Cerebellum (tissue), 4 donors: ENCODE measurements at places on chromosomes 3 and 15.

DNA sequence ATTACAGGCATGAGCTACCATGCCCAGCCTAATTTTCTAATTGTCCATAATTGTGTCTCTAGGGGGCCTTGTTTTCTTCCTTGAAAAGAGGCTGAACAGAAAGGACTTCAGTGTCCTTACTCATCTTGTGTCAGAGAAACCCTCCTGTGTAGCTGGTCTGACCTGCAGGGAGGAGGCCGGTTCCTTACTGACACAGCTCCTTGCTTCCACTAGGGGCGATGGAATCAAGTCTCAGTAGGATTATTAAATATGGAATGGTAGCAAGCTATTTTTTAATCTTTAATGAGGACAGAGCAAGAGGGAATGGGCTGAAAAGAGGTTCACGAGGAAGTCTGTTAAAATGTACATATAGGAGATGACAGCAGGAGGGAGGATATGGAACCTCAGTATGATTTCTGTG lies 8.6 kb downstream of the LPCAT4 start:
- peak; percentile 51 for DNase-seq

- DNase-seq, result peak; percentile 2
Measured at GRCh38 chr3:101195951-101196713, 124.2 kb downstream of the IMPG2 start.

DNA sequence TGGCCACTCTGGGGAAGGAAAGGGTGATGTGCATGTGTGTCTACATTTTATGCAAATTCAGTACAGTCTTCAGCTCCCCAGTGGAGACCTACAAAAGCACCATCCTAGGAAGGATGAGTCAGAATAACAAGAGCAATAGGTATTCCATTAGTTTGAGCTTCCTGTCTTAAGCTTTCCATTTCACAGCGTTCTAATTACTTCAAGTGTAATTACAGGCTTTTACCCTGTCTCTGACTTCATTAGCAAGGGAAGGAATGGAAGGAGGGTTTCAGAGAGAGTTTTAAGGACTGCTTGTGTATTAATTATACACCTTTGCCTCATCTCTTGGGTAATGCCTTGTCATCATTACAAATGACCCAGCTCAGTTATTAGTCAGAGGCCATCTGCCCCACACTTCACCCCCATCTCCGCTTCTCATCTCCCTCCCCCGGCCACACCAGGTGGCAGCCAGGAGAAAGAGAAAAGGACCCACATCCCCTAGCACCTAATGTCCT lies 202.8 kb upstream of the MRPL3 start:
- DNase-seq, result no peak

DNA sequence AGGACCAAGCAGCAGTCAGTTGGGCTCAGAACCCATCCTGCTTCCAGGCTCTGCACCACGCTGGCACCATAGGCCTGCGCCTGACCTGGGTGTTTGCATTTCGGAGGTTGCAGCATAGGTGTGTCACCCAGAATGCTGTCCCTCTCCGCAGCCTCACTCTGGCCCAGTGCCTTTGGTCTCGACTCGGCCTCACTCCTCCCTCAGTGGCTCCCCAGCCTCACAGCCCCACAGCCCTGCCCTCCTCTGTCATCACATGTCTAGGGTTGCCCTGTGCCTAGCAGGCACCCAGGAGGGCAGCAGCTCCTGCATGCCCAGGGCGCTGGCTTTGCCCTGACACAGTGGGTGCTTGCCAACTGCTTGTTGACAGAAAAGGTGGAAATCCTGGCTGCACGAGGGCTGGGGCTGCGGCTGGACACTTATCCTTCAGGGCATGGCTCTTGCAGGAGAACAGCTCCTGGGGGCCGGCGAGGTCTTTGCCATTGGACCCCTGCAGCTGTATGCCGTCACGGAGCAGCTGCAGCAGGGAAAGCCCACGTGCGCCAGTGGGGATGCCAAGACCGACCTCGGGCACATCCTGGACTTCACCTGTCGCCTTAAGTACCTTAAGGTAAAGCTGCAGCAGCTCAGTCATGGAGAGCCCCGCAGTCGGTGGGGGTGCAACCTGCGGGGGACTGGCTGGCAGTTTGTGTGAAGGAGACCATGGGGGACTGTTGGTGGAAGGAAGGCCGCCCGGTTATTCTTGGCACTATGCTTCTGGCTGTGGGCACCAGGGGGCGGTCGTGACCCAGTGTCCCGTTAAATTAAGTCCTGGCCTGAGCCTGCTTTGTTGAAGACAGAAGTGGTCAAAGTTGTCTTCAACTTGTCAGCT lies 16.2 kb downstream of the NISCH start:
- peak; percentile 62 for DNase-seq

- DNase-seq, result no peak
Measured at GRCh38 chr3:117398141-117398899, 688.7 kb downstream of the TUSC7 start.

DNA sequence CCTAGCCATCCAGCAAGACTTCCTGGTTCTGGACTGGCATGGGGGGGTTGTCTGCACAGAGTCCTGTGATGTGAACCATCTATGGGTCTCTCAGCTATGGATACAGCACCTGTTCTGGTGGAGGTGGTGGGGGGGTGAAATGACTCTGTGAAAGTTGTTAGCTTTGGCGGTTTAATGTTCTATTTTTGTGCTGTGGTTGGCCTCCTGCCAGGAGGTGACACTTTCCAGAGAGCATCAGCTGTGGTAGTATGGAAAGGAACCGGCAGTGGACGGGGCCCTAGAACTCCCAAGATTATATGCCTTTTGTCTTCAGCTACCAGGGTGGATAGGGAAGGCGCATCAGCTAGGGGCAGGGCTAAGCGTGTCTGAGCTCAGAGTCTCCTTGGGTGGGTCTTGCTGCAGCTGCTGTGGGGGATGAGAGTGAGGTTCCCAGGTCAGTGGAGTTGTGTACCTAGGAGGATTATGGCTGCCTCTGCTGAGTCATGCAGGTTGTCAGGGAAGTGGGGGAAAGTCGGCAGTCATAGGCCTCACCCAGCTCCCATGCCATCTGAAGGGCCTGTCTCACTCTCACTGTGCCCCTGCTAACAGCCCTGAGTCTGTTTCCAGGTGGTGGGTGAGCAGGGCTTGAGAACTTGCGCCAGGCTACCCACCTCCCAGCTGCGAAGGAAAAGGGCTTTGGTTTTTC lies 7.1 kb upstream of the LARS2 start:
- no peak for DNase-seq

DNA sequence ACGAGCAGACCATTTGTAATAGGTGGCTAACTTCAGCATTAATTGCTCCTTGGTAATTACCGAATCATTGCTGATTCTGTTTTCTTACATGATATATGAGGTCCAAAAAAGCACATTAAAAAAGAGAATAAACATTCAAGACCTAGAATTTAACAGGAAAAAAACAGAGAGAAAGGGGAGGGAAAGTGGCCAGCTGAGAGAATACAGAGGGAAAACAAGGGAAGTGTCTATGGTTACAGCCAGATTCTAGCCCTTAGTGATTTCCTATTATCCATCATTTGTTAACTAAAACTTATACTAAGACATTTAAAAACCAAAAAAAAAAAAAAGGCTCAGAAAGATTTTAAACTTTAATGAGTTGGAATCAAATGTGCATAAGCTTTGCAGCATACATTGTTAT lies 168.7 kb downstream of the LRTM1 start:
- DNase-seq, result no peak

DNA sequence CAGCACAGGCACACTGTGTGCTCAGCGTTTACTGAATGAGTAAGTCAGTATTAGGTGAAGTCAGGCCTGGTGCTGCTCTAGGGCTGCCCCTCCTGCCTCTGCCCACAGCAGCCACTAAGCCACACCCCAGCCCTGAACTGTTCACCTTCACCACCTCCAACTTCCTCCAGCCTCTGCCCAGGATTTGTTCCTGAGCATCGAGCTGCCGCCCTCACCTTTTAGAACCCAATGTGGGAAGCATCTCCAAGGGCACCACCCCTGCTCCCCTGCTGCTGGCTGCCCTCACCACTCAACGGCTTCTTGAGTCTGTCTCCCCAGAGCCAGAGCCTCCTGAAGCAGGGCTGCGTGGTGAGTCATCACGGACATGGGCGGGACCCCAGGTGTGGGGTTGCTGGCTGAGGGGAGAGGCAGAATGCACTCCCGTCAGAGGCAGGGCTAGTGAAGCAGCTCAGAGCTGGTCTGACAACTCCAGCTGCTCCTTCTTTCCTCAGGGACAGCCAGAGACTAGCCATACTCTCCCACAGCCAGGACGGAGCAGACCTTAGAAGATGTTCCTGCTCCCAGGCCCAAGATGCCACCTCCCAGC lies 5.8 kb downstream of the HYAL2 start:
- DNase-seq, result no peak

DNA sequence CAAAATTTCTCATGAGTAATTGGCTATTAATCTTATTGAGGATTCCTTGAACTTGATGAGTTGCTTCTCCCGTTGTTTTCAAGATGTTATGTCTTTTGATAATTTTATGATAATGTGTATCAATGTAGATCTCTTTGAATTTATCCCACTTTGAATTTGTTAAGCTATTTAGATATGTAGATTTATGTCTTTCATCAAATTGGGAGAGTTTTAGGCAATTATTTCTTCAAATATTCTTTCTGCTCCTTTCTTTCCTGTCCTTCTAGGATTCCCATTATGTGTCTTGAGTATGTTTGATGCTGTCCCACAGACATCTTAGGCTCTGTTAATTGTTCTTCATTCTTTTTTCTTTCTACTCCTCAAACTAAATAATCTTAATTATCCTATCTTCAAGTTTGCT lies 68.1 kb upstream of the FGD5 start:
- no peak for DNase-seq

DNA sequence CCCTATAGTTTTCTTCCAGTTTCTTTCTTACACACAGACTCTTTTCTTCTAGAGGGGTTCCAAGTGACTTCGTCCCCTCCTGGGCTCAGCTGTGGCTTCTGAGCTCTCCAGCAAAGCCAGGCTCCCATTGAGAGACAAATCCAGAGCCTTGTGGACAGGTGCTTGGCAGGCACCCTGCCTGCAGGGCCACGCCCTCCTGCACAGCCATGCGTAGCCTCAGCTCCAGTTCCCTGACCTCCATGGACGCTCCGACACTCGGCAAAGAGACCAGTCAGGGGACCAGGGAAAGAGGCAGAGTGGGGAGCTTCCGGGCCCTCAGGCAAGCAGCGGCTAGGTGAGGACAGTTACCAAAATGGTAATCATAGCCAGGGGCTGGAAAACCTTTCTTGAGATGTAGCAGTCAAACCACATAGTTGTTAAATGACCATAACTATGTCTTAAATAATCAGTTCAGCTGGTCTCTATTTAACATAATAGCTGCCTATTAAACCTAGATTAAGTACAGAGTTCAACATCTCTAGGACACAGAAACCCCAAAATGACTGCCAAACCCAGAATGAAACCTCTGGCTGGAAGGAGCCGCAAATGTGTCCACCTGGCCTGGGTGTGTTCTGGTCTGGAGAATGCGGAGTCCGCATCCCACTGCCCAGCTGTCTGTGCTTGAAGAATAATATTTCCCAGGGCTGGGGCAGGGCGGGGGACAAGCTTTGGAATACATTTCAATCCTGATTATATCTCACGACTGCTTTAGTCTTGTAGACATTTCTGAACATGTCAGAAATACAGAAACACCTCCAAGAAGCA lies 69.3 kb upstream of the RGMA start:
- no peak for DNase-seq

DNA sequence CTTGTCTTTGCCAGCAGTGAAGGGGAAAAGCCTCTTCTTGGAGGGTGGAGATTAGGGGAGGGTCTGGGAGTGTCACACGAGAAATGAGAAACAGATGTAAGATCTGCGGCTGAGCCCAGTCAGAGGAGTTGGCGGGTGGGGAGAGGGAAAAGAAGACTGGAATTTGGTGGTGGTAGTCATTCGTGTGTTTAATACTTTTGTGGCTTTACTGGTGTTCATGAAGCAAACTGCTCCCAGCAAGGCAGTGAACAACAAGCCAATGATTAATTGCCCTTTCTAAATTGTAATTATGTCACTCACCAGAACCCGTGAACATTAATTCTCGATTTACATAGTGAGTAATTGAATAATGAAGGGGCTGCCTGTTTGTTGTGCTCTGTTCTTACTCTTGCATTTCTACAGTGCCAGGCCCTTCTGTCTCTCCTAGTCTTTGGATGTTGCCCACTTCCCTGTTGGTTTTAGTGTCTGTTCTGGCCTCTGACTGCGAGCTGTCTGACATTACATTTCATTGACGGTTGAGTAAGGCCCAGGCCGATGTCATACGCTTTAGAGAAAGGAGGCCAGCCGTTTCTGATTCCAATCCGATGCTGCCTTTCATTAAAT lies 78.0 kb downstream of the CHCHD6 start:
- DNase-seq, result no peak

GRCh38 chr15:82621970-82622369 lies 25.2 kb downstream of the CPEB1 start:
- DNase-seq, result no peak

DNA sequence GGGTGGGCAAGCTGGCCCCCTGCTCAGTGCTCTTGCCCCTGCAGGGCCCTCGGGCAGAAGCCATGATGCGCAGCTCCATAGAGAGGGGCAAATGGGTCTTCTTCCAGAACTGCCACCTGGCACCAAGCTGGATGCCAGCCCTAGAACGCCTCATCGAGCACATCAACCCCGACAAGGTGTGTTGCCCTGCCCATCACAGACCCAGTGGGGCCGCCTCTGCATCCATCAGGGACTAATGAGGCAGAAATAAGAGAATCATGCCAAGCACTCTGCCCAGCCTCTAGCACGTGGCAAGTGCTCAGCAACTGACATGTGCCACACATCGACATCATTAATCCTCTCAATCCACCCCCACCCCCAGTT lies 49.4 kb downstream of the SEMA3G start:
- no peak for DNase-seq

GRCh38 chr3:33722191-33722590 lies 4.1 kb upstream of the CLASP2 start:
- DNase-seq, result no peak

DNA sequence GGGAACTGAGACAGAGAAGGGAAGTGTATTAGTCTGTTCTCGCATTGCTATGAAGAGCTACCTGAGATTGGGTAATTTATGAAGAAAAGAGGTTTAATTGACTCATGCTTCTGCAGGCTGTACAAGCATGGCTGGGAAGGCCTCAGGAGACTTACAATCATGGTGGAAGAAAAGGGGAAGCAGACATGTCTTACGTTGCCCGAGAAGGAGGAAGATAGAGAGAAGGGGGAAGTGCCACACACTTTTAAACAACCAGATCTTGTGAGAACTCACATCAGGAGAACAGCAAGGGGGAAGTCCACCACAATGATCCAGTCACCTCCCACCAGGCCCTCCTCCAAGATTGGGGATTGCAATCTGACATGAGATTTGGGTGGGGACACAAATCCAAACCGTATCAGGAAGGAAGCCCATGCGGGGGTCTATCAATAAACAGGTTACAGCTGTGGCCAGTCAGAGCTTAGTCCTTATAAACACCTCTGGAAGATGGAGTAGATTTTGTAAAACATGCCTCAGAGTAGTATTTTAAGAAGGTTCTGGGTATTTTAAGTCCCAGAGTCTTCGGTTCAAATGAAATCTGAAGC lies 153.9 kb downstream of the GHSR start:
- no peak for DNase-seq
